OCI-LY7 (cell line): ENCODE measurements at places on chromosomes 4 and X. TPM values are rescaled to one million over a fixed set of nuclear protein-coding genes. Genes with fewer than 3 reads are reported as not detected.

- DNase-seq, result no peak
These were observed 112.3 kb upstream of the SFRP2 start for GRCh38 chr4:153901220-153901619.

GRCh38 chr4:165612936-165613335, 234.1 kb downstream of the CPE start:
- no peak for DNase-seq

DNA sequence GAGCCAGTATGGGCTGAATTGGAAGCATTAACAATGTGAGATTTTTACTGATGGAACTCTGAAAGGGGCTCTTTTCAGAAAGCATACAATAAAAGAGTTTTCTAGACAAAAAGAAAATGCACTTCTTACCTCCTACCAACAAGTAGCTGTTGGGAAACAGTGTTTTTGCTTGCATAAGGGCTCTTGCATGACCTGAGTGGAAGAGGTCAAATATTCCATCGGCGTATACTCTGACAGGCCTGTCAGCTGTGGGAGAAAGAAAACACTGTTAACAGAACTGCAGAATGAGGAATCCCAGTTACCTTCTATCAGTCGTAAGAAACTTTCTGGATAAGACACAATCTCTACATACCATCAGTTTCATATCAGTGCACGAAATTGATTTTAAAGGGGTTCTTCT, 39.5 kb downstream of the PCYT1B start:
- DNase-seq, result no peak

- no peak for DNase-seq
These were observed 31.1 kb upstream of the KCTD8 start for GRCh38 chr4:44479731-44480130.

DNA sequence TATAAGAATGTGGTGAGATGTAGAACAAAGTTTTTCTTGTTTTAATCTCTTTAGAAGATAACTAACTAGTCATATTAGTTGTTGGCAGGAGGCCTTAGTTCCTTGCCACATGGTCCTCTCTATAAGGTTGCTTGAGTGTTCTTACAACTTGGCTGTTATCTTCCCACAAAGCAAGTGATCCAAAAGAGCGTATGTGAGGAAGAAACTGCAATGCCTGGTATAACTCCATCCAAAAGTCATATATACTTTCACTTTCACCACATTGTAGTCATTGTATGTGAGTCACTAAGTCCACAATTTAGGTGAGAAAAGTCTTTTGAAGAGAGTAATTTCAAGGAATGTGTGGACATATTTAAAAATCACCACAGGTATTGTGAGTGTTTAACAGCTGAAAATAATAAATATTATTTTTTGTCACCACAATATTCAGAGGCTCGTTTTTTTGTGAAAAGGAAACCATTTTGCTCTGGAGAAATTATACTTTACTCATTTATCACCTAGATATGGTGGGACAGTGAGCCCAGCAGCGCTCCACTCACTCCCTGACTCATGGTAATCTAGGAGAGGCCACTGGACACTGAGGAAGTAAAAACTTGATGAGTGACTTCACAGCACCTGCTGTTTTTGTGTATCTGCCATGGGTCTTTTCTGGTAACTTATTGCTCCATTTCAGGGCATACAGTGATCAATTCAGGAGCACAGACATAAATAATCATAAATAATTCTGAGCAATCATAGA, 369.4 kb upstream of the NDST3 start:
- no peak for DNase-seq

DNA sequence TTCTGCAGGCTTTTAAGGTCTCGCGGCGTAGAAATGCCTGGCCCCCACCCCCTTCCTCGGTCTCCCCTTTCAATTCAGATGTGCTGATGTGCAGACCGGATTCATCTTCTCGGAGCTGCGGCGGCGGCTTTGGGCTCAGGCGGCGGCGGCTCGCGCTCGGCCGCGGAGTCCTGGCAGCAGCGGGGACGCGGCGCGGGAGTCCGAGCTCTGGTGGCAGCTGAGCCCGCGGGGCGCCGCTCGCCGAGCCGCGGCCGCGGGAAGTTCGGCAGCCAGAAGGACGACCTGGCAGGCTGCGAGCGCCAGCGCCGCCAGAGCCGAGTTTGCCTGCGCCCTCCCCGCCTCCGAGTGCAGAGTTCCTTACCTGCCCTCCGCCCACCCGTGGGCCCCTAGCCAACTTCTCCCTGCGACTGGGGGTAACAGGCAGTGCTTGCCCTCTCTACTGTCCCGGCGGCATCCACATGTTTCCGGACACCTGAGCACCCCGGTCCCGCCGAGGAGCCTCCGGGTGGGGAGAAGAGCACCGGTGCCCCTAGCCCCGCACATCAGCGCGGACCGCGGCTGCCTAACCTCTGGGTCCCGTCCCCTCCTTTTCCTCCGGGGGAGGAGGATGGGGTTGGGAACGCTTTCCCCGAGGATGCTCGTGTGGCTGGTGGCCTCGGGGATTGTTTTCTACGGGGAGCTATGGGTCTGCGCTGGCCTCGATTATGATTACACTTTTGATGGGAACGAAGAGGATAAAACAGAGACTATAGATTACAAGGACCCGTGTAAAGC, 448 bp downstream of the TLL1 start:
- no peak for DNase-seq

DNA sequence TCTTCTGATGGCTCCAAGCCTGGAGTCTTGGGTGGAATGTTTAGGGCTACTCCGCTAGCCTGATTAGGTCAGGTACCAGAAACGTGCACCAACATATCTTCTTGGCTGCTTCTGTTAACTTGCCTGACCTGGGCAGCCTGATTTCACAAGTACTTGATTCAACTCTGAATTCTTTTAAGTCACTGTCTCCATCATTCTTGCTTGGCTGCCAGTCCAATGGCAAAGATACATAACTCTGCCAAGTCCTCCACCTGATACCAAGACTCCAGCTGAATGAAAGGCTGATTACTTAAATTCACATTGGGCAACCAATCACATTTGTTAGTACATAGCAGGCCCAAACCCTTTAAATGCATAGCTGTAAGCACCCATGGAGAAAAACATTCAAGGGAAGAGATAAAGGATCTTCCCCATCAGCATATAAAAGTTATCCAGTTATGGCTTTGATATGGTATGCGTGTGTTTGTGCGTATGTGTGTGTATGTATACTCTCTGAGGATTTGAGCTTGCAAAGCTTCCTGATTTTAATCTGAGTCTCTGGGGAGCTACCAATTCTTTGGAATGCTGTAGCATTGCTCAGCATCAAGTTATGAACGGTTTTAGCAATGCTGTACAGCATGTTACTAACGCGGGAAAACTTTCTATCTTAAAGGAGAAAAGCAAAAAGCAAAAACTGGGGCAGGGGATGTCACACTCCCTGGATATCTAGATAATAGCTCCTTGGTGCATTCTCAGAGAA, 917.2 kb downstream of the DMD start:
- DNase-seq, result no peak

GRCh38 chrX:153504445-153505016, 9.8 kb downstream of the BGN start:
- peak; percentile 9 for DNase-seq

DNA sequence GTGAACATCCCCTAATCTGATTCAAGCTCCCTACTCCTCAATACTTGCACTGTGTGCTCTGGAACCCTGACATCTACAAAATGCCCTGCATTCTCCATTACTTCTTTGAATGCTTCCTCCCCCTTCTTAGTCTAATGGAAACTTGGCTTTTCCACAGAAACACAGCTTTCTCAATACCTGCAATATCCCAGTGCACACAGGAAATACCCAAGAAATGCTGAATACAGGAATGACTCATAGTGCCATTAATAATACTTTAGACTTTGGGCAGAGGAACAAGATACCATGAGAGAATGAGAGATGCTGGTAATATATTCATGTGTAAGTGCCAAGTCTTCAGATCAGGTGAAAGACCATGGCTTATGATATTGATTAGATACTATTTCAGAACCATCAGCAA, 5.6 kb downstream of the QRFPR start:
- DNase-seq, result no peak

- DNase-seq, result peak; percentile 14
These were observed 5.5 kb downstream of the INPP4B start for GRCh38 chr4:142840516-142841123.

DNA sequence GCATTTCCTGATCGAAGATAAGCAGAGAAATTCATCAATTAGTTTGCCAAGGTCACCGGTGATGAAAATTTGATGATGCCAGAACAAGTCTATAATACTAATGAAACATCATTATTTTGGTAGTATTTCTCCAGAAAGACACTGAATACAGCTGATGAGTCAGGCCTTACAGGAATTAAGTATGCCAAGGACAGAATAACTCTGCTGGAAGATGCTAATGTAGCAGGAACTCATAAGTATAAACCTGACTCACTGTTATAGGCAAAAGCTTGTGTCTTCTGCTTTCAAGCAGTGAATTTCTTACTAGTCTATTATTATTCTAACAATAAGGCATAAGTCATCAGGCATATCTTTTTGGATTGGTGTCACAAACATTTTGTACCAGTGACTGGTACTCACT, 1825.1 kb upstream of the IGFBP7 start:
- no peak for DNase-seq

GRCh38 chrX:112834031-112834845, 6.4 kb downstream of the AMOT start:
- no peak for DNase-seq

DNA sequence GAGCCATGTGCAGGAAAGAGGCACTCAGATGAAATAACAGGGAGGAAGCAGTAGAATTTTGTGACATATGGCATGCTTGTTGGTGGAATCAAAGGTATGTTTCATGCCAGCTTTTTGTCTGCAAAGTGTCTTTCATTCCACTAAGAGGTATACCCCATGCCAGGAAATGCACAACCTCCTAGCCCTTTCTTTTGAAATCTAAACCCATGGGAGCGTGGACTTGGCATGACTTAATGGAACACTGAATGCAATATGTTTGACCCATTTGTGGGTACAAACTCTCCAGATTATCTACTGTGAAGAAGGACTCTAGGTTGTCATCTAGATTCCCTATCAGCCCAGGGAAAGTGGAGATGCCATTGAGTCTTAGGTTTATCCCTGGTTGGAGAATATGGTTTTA, 338.3 kb upstream of the TEX13C start:
- DNase-seq, result no peak

- no peak for DNase-seq
These were observed 343 bp downstream of the DACH2 start for GRCh38 chrX:86148594-86148993.

DNA sequence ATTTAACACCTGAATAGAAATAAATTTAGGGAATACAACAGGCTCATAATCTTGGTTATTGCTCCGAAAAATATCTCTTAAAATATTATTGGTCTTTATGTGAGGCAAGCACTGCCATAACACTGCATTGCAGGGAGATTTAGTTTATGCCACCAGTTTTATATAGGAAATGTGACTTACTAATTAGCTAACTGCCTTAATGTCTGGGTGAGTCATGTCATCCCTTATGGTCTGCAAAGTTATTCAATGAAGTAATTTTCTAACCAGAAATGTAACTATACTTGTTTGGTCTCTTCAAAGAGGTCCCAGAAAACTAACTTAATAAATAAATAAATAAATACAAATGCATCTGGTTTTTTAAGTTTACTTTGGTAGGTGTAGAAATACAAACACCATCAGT, 597.2 kb downstream of the GALNTL6 start:
- DNase-seq, result no peak

- no peak for DNase-seq
These were observed 13.8 kb upstream of the SMS start for GRCh38 chrX:21926527-21927278.

DNA sequence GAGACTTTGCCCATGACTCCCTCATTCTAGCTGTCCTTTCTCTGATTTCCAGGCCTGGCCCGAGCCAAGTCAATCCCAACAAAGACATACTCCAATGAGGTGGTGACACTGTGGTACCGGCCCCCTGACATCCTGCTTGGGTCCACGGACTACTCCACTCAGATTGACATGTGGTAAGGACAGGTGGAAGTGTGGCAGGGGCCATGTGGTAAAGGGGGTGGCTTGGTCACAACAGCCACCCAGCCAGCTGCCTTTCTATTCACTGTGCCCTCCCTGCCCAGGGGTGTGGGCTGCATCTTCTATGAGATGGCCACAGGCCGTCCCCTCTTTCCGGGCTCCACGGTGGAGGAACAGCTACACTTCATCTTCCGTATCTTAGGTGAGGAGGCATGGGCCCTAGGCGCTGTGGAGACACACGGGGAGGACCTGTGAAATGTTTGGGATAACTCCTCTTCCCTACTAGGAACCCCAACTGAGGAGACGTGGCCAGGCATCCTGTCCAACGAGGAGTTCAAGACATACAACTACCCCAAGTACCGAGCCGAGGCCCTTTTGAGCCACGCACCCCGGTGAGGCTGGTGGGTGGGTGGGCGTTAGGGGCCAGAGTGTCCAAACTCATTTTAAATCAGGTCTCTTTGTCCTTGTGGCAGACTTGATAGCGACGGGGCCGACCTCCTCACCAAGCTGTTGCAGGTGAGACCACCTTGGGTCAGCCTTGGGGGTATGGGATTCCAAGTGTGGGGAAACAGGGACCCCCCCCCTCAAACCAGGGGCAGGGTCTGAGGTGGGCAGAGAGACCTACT, 6.1 kb upstream of the USP11 start:
- no peak for DNase-seq

DNA sequence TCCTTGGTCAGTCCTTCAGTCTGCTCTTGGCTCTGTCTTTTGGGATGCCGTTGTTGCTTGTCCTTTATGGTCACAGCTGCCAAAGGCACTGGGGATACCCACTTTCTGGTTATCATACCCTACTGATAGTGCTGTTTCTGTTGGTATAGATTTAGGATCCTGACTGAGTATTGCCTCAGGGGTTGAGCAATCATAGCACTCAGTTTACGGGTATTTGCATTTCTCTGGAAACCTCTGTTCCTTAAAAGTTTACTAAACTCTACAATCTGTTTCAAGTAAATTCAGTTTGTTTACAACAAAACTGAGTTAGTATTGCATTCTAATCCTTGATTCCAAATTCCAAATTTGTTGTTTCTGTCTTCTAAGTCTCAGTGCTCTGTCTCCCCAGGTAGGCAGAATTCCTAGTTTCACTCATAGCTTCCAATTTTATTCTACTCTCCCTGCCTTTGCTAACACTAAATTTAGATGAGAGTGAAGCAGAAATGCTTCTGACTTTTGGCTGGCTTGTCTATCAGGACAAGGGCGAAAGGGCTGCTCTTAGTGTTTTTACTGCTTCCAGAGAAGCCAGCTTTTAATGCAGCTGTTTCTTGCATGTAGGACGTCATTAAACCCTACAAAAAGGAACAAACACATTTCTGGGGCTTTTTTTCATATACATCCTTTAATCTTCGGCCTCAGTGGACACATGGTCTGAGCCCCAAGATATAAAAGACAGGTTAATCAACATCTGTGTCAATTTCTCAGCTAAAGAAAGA, 17.2 kb upstream of the TET2 start:
- DNase-seq, result no peak

GRCh38 chrX:41449615-41450014, 2.5 kb downstream of the NYX start:
- peak; percentile 59 for DNase-seq

- DNase-seq, result peak; percentile 64
These were observed 99.5 kb downstream of the PPP2R2C start for GRCh38 chr4:6372649-6373525.

GYPE gene
- total RNA-seq, result not detected in 2 replicates

CLDN34 gene
- total RNA-seq, result not detected in 2 replicates

SPOCK3 gene
- not detected in 2 replicates for total RNA-seq

TEX13C gene
- not detected in 2 replicates for total RNA-seq

BMX gene
- total RNA-seq, result not detected in 2 replicates

BEND2 gene
- not detected in 2 replicates for total RNA-seq

RUFY3 gene
- 42.6 and 52.2 TPM in 2 replicates for total RNA-seq

DMD gene
- total RNA-seq, result 61.4 and 63.3 TPM in 2 replicates

SASH3 gene
- 150 and 157 TPM in 2 replicates for total RNA-seq

KCNE5 gene
- not detected in 2 replicates for total RNA-seq
